Hematopoietic multipotent progenitor cell (in vitro differentiated cells): ENCODE measurements at places on chromosomes 3 and 15. TPM values are rescaled to one million over a fixed set of nuclear protein-coding genes. Genes with fewer than 3 reads are reported as not detected.

DNA sequence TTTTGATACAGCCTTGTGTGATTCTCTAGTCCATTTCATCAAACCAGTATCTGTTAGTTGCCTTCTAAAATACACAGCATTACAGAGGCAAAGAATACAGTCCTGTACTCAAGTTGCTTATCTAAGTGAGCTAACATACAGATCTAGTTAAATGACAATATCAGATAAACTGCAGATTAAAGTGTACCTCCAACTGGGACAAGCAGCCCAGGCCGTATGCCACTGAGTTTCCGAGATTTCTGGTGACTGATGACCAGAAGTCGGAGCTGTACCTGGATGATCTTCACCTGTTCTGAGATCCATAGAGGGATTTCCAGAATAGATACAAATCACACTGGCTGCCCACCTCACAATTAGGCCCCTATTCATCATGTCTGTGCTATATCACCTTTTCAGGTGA, 6.3 kb upstream of the TRIM59 start:
- DNase-seq: no peak

The EPHA3 gene
- total RNA-seq: not detected

GRCh38 chr3:68089572-68090011, 435.2 kb upstream of the SUCLG2 start:
- DNase-seq: no peak

DNA sequence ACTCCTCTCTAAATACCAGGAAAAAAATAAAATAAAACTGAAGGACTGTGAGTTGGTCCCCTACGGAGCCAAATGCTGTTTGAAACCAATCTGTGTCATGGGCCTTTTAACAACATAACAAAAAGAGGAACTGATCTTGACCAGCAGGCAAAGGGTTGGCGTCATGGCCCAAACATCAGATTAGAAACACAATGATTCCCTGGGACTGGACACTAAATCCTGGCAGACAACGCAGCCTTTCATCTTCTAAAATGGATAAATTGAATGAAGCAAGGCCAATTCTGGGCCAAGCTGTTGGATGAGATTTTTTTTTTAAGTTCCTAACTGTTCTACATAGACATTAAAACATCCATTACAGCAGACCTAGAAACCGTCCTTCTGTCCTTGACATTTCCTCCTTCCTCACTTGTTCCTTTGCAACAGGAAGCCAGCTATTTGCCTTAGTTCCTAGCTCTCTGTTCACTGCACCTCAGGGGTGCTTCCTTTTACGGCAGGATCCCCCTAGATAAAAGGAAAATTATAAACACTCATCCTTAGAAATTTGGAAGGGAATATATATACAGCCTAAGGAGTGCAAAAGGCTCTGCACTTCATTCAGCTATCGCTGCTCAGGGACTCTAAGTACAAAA, 21.6 kb upstream of the TAFA4 start:
- no peak for DNase-seq

The ITIH1 gene
- total RNA-seq: under 0.01 TPM

DNA sequence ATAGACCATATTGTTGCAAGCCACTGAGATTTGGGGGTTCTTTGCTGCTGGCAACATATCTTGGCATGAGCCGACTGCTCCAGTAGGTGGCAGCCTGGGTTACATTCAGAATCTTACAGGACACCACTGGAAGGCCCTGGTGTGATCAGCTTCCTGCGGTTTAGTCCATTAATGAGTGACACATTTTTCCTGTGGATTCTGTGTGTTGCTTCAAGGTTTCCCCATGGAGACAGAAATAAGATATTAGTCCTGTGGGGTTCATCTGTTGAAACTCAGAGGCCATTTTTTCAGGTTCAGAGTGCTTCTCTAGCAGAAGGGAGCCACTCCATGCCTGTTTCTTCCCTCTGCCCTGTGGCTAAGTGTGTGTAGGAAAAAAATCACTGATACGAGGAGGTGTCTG, 116.2 kb downstream of the MFSD1 start:
- DNase-seq: no peak

The PLA2G4F gene
- not detected for total RNA-seq

The AADAC gene
- not detected for total RNA-seq

The TARS3 gene
- total RNA-seq: 9.7 TPM

The USP19 gene
- total RNA-seq: 75.4 TPM

- peak; percentile 37 for DNase-seq
Observed at GRCh38 chr3:141094790-141095545, 43.8 kb downstream of the SPSB4 start.

The PDZRN3 gene
- total RNA-seq: under 0.01 TPM

DNA sequence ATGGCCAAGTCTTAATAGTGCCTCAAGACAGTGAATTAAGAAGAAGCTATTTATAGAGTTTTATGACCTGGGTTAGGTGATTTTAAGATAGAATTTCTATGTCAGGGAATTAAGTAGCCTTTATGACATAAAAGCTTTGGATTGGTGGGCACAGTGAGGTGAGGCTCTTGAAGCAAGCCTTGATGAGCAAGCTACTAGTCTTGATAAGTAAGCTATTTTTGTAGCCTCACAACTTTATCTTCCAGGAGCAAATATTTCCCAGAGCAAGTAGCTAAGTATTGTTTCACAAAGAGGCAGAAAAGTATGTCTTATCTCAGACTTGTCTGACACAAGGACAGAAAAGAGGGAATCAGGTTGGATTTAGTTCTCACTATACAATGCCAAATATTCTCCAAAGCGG, 491.7 kb upstream of the RASGRP1 start:
- no peak for DNase-seq

The FRMD4B gene
- 76.5 TPM for total RNA-seq

DNA sequence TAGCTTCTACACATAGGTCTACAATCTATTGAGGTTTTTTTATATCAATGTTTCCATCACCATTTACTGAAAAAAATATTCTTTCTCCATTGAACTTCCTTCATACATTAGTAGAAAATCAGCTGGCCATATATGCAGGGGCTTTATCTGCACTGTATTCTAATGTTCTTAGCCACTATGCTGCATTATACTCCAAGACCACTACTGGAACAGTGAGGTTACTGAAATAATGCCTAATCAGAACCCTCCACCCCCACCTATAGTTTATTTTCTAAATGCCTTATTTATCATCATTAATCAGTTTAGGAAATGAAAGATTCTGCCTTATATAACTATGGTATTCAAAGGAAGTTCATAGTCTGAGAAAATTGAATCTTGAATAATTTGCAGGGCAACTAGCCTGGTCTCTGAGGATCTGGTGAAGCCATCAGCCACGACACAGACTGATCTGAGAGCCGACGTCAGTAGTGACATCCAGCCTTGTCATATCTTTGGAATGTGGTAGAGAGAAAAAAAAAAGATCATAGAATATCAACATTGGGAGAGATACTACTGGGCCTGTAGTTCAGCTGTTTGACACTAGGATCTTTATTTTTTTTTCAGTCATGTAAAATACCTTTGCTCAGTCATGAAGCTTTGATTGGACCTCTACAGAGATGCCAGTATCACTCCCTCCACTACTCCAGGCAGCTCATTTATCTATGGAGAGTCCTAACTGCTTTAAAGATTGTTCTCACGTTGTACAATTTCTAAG, 66.6 kb downstream of the P3H2 start:
- DNase-seq: no peak

GRCh38 chr3:32951410-32951811, at the start of gene CCR4:
CCR4 (plus strand) TSS chr3:32951644; CDS start chr3:32953423, 1,779 bp downstream.
- DNase-seq: no peak

GRCh38 chr3:115932807-115933206, 309.5 kb downstream of the GAP43 start:
- DNase-seq: no peak

DNA sequence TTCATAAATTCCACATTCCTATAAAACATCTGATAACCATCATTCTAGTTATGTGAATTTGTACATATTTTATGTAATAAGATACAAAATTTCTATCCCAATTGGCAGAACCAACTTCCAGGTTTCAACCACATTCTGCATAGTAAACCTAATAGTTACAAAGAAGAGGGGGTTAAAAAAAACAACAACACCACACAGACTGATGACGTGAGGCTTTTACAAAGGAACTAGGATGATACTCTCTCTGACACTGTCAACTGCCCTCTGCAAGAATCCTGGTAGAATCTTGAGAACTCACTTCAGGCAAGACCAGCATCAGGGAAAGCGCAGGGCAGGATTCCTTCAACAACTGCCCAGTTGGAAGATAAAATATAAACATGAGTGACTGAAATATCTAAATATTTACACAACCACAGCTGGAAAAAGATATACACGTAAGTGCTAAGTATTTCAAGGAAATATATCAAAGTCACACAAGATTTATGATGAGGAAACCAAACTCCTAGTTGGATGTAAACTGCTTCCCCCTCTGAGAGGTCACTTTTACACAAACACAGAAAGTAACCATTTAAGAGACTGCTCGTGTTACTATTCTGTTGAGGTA, 816.4 kb downstream of the ROBO1 start:
- DNase-seq: no peak

The TUSC7 gene
- not detected for total RNA-seq

DNA sequence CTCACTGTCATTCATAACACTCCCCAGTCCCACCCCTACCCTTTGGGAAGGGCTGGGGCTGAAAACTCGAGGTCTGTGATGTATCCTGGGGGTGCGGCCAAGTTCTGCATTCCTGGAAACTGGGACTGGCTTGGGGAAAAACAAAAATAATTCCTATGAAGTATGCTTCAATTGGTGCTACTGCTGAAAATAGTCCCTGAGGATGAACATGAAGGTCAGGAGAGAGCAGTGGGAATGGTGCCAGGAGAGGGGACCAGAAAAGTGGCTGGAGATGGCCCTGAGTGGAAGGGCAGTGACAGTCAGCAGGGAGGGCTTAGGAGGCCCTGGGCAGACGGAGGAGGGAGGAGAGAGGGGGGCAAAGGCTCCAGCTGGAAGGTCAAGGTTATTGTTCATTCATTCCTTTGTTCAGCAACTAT, 4.8 kb upstream of the ISLR start:
- DNase-seq: no peak

The LCMT2 gene
- total RNA-seq: 5.7 TPM
